ENCODE measurements at places on chromosomes 16 and 17.

- peak; percentile 69 for DNase-seq
These were observed 4.2 kb downstream of the NR1D1 start for GRCh38 chr17:40095944-40096791.

- no peak for DNase-seq
These were observed 293.7 kb downstream of the SEC14L1 start for GRCh38 chr17:77434136-77435114.

- DNase-seq: peak; percentile 59
These were observed 38.9 kb downstream of the MYH3 start for GRCh38 chr17:10618202-10618635.

- DNase-seq: no peak
These were observed 9.9 kb downstream of the AHSP start for GRCh38 chr16:31537362-31538242.

GRCh38 chr16:62741692-62742091, 705.5 kb upstream of the CDH8 start:
- DNase-seq: no peak

- no peak for DNase-seq
These were observed 65.0 kb downstream of the MRM3 start for GRCh38 chr17:846901-847843.

DNA sequence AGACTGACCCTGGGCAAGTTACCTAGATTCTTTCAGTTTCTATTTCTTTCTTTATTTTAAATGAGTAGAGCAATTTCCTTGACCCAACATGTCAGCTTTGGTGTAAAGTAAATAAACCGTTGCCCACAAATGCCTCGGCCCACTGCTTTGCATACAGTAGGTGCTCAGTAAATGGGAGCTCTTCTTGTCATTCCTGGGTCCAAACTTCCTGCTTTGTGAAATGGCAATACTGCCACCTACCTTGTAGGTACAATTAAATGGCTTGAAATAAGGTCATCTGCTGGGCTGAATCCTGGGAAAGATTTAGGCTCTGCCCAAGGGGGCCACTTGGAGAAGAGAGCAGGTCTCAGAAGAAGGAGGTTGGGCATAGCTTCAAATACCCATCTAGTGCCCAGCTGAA, 253.0 kb downstream of the HS3ST3B1 start:
- no peak for DNase-seq

DNA sequence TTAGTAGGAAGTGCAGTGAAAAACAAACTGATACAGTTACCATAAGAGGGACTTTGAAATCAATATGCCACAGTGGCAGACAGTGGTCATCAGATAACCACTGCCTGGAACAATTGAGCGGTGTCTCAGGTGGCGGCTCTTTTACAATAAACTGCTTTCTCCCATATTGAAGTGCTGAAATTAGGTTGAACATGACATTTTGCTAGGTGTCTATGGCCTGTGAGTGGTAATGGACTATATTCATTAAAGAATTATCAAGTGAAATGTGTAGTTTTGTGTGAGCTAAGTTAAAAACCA, 214.7 kb downstream of the RPTOR start:
- no peak for DNase-seq

DNA sequence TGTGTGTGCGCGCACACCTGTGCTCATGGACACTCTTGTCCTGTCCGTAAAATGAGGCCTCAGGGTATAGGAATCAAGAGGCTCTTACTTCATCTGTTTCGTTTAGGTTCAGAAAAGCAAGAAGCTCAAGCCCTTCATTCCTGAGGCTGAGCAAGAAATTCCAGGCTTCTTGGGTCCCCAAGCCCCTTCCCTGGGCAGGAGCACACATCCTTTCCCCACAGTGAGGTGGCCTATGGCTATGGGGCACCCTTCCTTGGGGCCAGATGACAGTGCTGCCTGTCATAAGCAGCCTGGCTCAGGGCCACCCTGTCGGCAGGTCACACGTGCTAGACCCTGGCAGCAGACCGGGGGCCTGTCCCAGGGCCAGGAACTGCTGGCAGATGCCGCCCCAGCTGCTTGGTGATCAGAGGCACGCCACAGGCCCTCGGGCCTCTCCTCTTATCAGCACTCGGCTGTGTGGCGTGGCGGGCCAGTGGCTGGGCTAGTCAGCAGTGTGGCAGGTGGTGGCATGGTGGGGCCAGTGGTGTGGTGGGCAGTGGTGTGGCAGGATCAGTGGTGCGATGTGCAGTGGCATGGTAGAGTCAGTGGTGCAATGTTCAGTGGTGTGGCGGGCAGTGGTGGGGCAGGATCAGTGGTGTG, 50.2 kb downstream of the NKD1 start:
- no peak for DNase-seq
